ENCODE measurements at places on chromosomes 12 and 14. TPM values are rescaled to one million over a fixed set of nuclear protein-coding genes. Genes with fewer than 3 reads are reported as not detected.

The SERPINA10 gene
- not detected for total RNA-seq

The OR11H7 gene
- not detected for total RNA-seq

The MORN3 gene
- not detected for total RNA-seq

The ADCY4 gene
- total RNA-seq = 0.83 TPM

The LALBA gene
- not detected for total RNA-seq

The OR6C6 gene
- not detected for total RNA-seq

The TRPV4 gene
- total RNA-seq = 1.0 TPM

The MYO1H gene
- not detected for total RNA-seq

The TPI1 gene
- 407 TPM for total RNA-seq

The CAPS2 gene
- total RNA-seq = 6.4 TPM

The EPYC gene
- not detected for total RNA-seq

Data from mammary epithelial cell (primary cell).